Islet precursor cell (in vitro differentiated cells): ENCODE measurements at places on chromosomes 6 and 20.
A peak's percentile ranks its signal among the peaks of the same experiment; 100 is the strongest.

- DNase-seq: peak; percentile 52
Measured at GRCh38 chr20:36865076-36865860, 10.7 kb upstream of the TLDC2 start.

DNA sequence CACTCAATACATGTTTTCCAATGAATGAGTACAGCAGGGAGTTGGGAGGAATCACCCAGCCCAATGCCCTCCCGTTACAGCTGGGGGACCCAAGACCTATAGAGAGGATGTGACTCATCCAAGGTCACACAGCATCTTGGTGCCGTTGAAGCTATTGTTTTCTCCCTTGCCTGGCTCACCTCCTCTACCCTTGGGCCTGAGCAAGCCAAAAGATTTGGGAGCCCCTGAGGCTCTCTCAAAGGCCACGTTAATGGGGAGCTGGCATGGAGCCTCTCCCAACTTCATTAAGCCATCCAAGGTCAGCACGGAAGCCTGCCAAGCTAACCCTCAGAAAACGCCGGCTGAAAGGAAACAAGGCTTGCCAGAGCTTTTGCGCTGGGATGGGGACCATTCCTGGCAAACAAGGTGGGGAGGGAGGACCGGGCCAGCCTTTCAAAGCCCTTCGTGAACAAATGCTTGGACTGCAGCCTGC lies 30.4 kb downstream of the KCNB1 start:
- DNase-seq: no peak

GRCh38 chr6:152380993-152381898 lies 255.9 kb downstream of the SYNE1 start:
- peak; percentile 96 for DNase-seq

- DNase-seq: no peak
Measured at GRCh38 chr6:169289619-169290339, 36.1 kb upstream of the THBS2 start.

DNA sequence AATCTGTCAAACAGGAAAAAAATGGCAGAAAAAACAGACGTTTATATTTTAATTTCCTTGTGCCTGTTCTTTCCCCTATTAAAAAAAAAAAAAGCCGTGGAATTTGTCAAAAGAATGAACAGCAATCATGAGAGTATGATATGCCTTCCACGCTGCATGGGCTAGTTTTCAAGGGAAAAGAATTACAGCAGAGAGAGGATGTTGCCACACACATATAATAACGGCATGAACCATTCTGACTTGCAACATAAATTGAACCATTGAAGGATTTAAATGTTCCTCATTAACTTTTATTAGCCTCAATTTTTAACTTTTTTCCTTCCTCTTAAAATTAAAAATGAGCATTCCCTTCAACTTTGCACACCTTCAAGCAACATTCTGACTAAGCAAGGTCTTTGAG lies 301.8 kb downstream of the FOXC1 start:
- no peak for DNase-seq

GRCh38 chr6:72784581-72784980 lies 162.7 kb downstream of the KCNQ5 start:
- DNase-seq: peak; percentile 77

GRCh38 chr20:63136296-63136695 lies 79.6 kb downstream of the YTHDF1 start:
- no peak for DNase-seq

DNA sequence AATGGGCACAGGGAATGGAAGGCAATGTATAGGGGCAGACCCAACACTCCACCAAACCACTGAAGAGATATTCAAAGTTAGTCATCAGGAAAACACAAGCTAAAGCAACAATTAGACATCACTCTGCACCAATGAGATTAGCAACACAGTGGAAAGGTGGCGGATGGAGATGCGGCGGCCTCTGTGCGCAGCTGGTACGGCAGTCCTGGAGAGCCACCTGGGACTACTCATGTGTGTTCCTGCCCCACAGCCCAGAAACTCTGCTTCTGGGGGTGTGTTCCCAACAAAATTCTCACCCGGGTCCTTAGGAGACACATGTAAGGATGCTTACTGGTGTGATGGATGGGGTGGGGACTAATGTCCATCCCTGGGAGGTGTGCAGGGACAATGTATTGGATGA lies 82.4 kb downstream of the DHX35 start:
- no peak for DNase-seq

DNA sequence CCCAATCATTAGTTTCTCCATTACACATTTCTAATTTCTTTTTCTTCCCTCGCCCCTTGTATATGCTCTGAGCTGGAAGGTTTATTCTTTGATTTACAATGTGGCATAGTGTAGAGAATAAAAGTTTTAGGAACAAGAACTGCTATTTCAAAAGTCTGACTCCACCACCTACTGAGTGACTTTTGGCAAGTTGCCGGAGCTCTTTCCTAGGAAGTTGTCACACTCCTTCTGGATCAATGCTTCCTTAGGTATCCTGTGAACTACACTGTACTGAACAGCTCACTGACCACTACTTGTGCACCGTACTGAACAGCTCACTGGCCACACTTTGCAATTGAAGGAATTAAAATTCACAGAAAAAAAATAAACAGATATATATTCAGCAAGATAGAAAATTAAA lies 458.2 kb downstream of the FRK start:
- DNase-seq: no peak

- no peak for DNase-seq
Measured at GRCh38 chr6:139030228-139030963, 1.9 kb downstream of the ABRACL start.

DNA sequence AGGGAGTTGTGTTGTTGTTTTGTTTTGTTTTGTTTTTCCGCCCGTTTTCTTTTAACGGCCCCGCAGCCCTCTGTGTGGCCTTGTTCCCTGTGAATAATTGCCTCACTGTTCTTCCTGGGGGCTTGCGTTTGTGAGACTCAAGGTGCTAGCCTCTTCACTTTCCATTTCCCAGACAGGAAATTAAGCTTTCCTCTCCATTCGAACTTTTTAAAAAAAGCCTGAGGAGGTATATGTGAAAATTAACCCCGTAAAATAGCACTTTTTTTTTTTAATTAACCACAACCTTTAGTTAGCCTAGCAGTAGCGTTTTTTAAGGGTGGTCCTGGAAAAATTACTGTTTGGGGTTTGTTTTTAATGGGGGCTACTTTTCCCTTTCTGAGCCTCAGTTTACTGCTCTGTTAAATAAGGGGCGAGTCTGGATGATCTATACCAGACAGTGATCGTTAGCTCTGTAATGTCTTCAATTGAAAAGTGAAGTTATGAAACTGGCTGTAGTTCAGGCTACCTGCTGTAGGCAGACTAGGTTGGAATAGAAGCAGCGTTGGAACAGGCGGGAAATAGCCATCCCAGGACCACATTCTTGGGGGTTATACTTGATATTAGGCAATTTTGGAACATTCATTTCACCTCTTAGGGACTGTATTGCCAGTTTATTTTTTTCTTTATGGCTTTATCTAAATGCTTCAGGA lies 1.7 kb downstream of the STX16 start:
- no peak for DNase-seq

GRCh38 chr20:47273591-47274235 lies 82.8 kb downstream of the ZMYND8 start:
- DNase-seq: no peak

- DNase-seq: no peak
Measured at GRCh38 chr6:31663126-31663960, 1.5 kb downstream of the GPANK1 start.

DNA sequence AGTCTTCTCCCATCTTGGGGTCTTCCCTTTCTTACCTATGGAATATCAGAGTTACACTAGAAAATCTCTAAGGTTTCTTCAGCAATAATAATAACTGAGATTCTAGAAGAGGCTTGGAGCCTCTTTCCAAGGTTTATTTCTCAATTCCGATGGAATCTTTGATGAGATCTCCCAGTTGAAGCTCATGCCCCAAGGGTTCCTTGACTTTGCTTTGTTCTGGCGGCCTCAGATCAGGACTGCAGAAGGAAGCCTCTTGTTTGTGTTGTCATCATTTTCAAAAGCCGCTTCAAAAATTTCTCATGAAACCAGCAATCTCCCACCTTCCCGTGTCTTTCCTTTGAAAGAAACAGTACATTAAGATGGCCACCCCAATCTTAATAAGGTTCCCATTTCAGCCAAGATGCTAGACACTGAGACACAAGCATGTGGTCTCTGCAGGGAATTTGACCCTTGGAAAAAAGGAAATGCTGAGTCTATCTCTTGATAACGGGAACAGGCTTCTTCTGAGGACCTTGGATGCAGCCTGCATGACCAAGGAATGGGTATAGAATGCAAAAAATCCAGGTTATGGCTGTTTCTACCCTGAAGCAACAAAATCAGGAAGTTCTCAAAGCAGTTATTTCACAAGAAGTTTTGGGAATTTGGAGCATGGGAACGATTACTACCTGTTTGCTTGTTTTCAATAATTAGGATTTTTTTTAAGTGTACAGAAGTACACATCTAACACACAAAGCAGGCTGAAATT lies 141.6 kb downstream of the CD24 start:
- DNase-seq: no peak

DNA sequence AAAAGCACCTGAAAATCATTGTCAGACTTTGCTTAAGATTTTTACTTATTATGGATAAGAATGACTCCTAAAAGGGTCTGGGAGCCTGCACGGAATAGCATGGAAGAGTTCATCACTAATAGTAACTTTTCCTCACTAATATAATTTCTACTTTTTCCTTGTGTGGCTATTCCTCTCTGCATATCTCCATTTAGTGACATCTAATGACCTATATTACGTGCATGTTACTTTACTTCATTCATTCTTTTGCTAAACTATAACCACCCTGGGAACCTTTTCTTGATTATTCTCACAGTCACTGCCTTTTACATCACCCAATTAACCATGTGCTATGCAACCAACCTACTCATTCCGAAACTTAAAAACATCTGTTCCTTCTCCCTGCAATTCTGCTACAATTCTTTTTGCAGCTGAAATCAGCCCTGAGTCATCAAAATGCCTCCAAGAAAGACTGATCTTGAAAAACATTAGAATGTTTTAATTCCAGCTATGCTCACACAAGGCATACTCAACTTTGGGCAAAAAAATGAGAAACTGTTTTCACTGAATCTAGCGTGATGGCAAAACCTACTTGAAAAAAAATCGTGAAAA lies 313.3 kb downstream of the RNGTT start:
- no peak for DNase-seq

DNA sequence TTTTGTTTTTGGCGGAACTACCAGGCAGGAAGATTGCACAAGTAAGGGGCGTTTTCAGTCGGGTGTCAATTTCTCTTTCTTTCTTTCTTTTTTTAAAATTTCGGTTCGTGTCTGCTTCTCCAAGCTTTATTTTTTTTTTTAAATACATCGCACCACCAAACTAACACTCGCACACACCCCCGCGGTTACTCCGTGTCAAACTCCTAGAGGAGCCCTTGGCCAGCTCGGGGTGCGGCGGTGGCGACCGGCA lies 338 bp downstream of the UTRN start:
- no peak for DNase-seq

GRCh38 chr6:85594197-85594930 lies 706 bp upstream of the SNX14 start:
- DNase-seq: no peak

DNA sequence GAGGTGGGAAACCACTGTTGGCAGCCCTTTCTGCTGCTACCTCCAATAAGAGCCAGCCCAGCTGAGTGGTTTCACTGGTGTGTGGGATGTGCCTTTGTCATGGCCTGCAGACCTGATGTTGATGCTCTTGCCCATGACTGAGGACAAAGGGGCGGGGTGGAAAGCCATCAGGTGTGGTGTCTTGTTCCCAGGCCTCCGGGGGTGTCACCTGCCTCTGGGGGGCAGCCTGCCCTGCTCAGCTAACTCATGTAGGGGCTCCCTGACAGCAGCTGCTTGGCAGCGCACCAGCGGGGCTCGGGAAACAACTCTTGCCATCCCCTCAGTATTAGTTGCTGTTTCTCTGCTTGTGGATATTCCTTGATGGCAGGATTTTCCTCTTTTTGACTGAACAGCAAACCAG lies 91.3 kb downstream of the LYRM2 start:
- DNase-seq: no peak

DNA sequence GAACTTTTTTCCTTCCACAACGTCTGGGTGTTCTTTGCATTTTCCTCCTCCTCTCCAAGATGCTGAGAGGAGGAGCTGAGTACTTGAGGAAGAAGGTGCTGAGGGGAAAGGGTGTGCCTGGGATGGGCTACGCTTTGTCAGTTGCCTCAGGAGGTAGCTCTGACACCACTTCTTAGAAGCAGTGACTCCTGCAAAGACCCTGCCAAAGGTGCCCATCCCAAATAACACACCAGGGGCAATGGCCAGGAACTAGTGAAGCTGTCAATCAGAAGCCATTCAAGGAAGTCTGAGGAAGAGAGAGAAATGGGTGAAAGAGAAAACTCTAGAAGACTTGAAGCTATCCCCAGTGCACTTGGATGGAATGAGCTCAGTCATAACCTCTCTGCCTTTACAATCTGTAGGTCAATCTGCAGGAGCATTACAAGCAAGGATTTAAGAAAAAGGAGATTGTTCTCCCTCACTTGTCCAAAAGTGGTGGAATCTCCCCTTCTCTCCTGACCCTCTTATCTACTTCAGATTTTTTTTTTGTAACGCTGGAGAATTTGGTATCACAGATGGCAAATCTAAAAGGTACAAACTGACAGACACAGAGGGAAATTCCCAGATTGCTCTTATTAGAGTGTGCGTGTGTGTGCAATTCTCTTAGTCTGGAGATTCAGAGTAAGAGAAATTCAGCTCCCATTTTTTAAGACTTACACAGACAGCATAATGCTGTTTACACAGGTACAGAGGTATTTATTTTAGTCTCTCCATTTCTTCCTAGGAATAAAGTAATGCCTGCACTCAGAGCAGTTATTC lies 242.6 kb downstream of the GMPR start:
- DNase-seq: no peak

DNA sequence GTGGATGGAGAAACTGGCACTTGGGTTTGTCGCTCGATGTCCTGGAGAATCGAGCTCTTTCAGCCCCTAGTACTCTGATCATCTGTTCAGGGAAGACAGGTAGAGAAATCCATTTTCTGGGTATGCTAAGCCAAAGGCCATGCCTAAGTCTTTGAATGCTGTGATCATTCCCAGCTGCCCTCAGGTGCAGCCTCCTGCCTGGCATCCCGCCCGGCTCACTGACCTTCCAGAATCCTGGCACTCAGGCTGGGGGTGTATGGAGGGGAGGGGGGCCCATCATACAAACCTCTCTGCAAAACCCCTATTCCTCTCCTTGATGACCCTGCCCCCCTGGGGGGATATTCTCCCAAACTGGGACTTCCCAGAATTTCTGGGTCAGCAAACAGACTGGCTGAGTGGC lies 28.6 kb downstream of the C20orf203 start:
- no peak for DNase-seq

DNA sequence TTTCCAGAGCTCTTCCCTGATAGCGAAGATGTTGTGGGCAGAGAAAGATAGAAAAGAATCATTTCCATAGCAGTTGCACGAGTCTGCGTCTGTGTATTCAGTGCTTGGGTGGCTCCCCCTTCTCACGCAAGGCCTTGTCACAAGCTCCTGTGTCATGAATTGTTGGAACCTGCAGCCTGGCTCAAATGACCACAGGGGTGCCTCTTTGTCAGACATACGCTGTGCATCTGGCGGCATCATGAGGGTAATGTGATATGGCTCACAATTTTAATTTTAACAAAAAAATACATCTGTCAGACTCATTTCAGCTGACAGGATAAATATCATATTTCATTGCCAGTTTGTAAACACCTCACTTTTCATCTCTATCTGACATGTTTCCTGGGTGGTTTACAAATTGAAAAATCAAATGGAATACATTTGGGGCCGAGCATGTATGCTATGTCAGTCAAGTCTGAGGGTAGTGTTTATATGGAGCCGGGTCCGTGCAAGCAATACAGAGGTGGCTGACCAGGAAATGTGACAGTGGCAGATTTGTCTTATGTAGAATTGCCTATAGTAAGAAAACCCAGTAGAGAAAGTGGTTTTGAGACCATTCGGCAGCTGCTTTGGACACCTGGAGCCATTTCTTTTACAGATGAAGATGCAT lies 90.9 kb downstream of the CAP2 start:
- no peak for DNase-seq
